ENCODE measurements at places on chromosomes 12 and 14.

DNA sequence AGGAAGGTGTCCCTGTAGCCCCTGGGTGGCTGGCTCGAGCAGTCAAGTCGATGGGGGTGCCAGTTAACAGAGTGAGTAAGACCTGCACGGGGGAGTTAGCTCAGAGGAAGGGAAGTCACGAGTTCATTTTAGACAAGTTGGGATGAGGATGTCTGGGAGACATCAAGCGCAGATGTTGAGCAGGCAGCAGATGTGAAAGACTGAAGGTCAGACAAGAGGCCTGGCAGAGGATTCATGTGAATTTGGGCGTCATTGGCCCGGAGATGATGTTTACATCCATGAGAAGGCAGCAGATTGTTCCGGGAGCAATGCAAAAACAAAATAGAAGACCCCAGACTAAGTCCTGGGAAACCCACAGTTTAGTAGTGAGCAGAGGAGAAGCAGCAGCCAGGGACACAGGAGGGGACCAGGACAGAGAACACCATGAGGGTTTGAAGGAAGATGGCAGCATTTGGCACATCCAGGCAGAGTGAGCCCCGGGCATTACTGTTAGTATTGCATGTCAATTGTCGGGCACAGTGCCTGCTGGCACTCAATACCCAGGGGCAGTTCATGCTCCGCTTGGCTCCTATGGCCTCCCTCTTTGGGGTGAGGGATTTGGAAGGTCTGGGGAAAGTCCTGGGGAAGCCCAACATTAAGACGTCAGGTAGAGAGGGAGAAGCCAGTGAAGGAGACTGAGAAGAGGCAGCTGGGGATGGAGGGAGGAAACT, 15.1 kb downstream of the LTBP2 start:
- no peak for DNase-seq

DNA sequence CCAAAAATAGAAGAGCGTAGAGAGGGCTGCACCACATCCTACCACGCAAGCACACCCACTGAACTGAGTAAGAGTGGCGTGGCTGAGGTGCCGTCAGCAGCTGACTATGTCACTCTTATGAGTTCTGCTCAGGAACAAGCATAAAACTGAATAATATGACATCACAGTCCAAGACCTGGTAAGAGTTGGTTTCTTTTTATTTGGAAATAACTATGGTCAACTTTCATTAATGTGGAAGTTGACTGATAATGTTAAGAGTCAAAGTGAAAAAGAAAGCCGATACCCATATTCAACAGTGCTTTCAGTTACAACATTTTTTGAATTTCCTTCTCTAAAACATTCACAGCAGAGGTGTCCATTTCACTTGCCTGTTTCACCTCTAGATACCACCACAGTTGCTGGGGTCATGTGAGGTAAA, 44.6 kb downstream of the GNS start:
- no peak for DNase-seq

- no peak for DNase-seq
These were observed 173.6 kb upstream of the ALG10B start for GRCh38 chr12:38142974-38143373.

- no peak for DNase-seq
These were observed 484 bp downstream of the RIC8B start for GRCh38 chr12:106774808-106775524.

GRCh38 chr12:111066744-111067437, 146.5 kb upstream of the MYL2 start:
- DNase-seq, result no peak

DNA sequence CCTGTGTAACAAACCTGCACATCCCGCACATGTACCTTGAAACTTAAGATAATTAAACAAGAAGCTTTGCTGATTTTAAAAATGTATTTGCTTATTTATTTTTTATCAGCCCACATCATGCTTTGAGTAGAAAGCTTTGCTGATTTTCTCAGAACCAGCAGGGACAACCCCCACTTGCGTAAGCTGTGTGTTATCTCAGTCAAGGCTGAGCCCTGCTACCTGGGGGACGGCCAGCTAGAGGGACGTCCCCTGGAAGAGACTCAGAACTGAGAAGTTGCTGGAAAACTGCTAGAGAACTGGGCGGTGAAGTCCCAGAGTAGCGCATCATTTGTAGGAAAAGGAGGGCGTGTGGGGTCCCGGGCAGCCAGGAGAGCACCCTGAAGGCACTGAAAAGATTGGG, 4.1 kb upstream of the PLEK2 start:
- DNase-seq, result no peak

- no peak for DNase-seq
These were observed 5.1 kb upstream of the MAGOHB start for GRCh38 chr12:10618338-10618987.

- no peak for DNase-seq
These were observed 1.3 kb downstream of the STRAP start for GRCh38 chr12:15883536-15883935.

DNA sequence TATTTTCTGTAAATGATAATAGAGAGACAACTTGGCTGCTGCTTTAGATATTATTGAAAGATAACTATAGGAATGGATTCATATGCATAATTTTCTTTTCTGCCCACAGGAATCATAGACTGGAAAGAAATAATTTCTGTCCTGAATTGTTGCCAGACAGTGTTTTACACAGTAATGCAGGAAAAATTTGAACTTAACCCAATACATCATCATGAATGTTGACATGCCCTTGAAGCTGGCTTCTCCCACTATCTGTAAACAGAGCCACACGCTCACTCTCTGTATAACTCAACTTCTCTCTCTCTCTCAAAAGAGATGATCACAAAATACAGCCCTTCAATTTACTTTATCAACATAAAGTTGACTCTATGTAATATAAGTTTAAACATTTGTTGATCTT, 56.6 kb downstream of the PAX9 start:
- no peak for DNase-seq

GRCh38 chr12:13179211-13180074, 17.1 kb upstream of the EMP1 start:
- DNase-seq, result peak; percentile 27

DNA sequence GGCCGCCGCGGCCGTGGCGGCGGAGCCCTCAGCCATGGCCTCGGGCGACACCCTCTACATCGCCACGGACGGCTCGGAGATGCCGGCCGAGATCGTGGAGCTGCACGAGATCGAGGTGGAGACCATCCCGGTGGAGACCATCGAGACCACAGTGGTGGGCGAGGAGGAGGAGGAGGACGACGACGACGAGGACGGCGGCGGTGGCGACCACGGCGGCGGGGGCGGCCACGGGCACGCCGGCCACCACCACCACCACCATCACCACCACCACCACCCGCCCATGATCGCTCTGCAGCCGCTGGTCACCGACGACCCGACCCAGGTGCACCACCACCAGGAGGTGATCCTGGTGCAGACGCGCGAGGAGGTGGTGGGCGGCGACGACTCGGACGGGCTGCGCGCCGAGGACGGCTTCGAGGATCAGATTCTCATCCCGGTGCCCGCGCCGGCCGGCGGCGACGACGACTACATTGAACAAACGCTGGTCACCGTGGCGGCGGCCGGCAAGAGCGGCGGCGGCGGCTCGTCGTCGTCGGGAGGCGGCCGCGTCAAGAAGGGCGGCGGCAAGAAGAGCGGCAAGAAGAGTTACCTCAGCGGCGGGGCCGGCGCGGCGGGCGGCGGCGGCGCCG, 381 bp downstream of the YY1 start:
- DNase-seq, result no peak

DNA sequence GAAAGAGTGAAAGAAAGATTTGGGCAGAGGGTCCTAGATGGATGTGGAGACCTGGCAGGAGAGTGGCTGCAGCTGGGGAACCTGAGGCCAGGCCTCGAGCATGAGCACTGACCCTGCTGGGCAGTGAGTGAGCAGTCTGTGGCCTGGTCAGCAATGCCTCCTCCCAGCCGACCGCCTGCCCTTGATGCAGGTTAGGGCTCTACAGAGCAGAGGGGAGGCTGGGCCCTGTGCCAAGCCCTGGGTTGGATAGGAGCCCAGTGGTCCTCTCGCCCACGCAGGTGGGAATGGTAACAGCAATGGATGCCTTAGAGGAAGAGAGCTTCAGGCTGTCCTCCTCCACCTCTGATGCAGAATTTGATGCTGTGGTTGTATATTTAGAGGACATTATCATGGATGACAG, 59.8 kb downstream of the RAB35 start:
- no peak for DNase-seq

- DNase-seq, result no peak
These were observed 10.3 kb downstream of the TEX22 start for GRCh38 chr14:105408592-105408991.

GRCh38 chr14:21071225-21072030, 1.3 kb downstream of the ARHGEF40 start:
- no peak for DNase-seq

DNA sequence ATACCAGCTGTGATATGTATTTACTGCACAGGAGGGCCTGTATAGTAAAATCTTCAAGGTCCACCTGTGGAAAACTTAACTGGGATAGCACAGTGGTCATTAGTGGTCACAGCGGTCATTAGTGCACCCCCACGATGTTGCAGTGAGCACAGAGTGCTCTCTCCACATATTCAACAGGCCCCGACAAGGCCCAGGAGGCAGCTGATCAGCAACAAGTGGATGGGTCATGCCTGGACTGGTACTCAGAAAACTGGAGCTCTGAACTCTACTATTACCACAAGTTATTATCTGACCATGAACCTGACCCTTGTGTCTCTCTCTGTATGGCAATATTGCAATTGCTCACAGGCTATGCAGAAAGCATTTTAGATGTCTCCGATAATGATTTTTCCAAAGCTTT, 129.5 kb downstream of the SLC35F4 start:
- no peak for DNase-seq

DNA sequence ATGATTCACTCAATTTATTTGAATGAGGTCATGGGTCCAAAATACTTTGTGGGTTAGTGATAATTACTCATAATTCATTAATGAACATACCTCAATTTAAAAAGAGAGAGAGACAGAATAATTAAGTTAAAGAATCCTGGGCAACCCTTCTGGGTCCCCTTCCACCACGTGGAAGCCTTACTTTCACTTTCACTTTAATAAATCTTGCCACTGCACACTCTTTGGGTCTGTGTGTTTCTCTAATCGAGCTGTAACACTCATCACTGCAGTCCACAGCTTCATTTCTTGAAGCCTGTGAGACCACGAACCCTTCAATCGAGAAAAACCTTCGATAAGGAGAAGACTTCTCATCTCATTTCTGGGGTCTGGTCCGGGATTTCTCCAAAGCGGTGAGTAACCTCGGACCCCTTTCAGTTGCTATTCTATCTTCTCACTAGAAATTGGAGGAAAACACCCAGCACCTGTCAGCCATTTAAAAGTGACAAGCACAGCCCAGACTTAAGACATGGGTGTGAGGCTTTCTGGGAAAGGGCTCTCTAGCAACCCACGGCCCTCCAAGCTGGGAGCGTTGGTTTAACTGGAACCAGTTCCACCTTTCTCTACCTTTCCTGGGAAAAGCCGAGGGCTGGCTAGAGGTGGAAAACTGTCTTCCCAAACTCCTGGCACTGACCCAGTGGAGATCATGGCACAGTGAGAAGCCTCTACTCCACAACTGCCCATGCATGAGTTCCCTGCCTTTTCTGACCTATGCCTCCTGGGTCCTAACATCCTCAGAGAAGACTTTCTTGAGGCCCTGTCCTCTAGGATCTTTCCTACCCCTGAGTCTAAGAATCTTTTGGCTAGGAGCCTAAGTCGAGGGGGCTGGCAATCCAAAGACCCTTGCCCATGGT, 148.8 kb upstream of the ATF7IP start:
- no peak for DNase-seq

DNA sequence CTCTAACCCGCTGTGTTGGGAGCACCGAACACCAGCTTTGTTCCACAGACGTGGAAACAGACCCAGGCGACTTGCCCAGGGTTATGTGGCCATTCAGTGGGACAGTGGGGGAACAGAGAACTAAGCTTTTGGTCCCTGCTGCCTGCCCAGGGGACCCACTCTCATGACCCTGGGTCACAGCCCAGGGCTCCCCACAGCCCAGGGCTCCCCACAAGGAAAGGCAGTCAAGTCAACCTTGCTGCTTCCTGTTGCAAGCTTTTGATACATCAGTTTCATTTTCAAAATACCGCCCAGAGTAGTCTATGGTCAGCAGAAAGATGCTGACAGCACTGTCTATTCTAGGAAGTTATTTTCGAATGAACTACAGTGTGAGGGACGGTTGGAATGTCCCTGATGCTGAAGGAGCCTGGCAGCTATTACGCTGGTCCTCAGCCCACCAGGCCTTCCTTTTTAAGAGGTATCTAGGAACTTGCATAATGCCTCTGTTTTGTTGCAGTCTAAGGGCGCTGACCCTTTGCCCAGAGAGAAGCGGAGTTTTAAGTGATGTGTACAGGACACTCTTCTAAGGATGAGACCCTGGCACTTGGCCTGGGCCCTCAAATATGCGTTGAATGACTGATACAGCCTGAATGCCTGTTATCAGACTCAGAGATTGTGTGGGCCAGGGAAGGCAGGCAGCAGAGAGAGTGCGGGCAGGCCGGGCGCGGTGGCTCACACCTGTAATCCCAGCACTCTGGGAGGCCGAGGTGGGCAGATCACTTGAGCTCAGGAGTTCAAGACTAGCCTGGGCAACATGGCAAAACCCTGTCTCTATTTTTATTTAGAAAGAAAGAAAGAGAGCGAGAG, 12.6 kb upstream of the TTC7B start:
- no peak for DNase-seq

DNA sequence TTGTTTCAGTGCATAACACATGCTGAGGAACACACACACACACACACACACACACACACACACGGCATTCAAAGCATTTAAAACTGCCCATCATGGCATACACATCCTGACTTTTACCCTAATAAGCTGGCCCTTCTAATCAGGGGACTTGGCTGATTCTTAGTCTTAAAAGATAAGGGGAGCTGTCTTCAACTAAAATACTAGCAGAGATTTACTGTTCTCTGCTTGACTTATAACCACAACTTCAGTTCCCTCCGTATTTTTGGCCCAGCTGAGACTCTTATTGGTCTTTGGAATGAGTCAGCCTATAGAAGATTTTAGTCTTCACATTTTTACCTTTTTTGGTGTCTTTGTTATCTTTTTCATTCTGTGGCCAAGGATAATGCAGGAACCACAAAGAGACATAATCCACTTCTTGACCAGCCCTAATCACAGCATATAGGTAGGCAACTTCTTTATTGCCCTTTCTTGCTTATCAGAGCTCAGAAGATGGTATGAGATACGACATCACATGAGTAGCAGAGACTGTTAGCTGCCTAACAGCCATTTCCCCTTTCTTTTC, 25.1 kb upstream of the SLC8A3 start:
- DNase-seq, result no peak

GRCh38 chr14:93959239-93960107, 16.9 kb downstream of the ASB2 start:
- peak; percentile 81 for DNase-seq

- DNase-seq, result no peak
These were observed 4.4 kb downstream of the AMHR2 start for GRCh38 chr12:53427905-53428594.

- no peak for DNase-seq
These were observed 198.4 kb upstream of the ATXN7L3B start for GRCh38 chr12:74339211-74339610.

- DNase-seq, result no peak
These were observed 79.2 kb downstream of the RASSF8 start for GRCh38 chr12:26037615-26038220.

GRCh38 chr12:10101648-10102220, 2.9 kb upstream of the CLEC1A start:
- no peak for DNase-seq

- DNase-seq, result no peak
These were observed 111.6 kb upstream of the BTG1 start for GRCh38 chr12:92257261-92257660.
